Midbrain (tissue), 1 donor: ENCODE measurements at places on chromosomes 2 and 18.

DNA sequence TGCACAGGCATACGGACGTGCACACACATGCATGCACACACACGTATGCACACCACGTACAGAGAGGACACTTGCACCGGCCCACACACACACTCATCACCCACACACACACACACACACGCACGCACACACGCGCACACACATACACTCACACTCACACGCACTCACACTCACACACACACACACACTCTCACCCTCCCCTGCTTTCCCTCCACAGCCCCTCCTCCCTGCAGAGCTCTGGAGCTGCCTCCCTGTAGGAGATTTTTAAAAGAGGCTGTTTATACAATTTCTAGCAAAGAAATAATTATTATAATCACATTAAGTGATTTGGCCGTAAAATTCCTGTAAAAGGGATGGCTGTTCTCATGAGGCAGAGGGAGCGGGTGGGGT is 36.5 kb upstream of the SNED1 start:
- no peak for DNase-seq

DNA sequence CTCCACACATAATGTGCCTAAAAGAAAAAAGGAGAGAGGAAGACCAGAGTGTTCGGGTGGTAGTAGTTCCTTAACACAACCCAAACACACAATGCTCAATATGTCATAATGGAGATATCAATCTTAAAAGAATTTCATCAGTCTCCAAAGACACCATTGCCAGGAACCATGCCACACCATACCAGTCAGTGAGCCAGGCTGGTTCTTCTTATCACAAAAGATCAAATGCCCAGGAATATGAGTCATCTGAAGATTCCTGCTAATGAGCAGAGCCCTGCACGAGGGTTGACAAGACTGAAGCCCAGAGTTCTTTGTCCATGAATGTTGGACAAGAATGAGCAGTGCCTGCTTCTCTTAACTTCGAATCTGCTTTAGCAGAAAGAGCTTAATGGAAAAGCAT is 262.3 kb downstream of the ZNF516 start:
- DNase-seq: no peak

- no peak for DNase-seq
Measured at GRCh38 chr2:54975175-54975574, 75.1 kb downstream of the RTN4 start.

- DNase-seq: no peak
Measured at GRCh38 chr2:201343559-201343958, 13.6 kb downstream of the FLACC1 start.

GRCh38 chr18:76449111-76449453 is 46.0 kb downstream of the ZNF516 start:
- no peak for DNase-seq

- no peak for DNase-seq
Measured at GRCh38 chr2:133377599-133377998, 190.7 kb downstream of the NCKAP5 start.

DNA sequence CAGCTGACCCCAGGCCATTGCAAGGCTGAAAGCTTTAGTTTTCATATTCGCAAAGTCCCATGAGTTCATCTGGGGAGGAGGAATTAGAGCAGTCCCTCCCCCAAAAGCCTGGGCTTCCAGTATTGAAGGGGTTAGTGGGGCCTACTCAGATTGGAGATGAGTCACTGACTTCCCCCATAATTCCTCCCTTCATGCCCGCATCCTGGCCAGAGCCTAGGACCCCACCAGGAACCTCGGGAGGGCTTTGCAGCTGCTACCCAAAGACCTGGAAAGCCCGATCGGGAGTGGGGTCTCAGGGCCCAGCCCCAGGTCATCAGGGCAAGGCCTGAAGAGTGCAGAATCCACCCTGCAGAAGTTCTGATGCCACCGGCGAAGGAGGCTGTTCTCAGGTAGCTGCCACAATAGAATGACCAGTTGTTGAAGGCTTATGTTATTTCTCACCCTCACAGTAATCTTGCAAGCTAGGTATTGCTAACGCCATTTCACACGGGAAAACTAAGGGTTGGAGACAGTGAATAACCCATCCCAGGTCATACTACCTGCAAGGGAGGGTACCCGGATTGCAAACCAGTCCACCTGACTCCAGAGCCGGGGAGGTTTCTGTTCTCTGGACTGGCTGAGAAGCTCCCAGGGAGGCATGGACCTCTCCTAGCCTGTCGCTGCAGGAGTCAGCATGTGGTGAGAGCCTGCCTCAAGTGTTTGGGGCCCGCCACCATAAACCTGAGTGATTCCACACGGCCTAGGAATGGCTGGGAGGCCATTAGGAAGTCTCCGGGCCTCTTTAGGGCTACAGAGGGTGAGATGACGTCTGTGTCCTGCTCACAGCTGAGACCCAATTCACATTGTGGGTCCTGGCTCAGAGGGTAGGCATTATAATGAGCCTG is 5.8 kb upstream of the ARID5A start:
- no peak for DNase-seq
